ENCODE measurements at places on chromosomes 11 and 22.

- no peak for DNase-seq
Observed at GRCh38 chr22:49692499-49693225, 135.0 kb downstream of the BRD1 start.

GRCh38 chr22:22125579-22126468 lies 118.8 kb upstream of the VPREB1 start:
- DNase-seq, result no peak

DNA sequence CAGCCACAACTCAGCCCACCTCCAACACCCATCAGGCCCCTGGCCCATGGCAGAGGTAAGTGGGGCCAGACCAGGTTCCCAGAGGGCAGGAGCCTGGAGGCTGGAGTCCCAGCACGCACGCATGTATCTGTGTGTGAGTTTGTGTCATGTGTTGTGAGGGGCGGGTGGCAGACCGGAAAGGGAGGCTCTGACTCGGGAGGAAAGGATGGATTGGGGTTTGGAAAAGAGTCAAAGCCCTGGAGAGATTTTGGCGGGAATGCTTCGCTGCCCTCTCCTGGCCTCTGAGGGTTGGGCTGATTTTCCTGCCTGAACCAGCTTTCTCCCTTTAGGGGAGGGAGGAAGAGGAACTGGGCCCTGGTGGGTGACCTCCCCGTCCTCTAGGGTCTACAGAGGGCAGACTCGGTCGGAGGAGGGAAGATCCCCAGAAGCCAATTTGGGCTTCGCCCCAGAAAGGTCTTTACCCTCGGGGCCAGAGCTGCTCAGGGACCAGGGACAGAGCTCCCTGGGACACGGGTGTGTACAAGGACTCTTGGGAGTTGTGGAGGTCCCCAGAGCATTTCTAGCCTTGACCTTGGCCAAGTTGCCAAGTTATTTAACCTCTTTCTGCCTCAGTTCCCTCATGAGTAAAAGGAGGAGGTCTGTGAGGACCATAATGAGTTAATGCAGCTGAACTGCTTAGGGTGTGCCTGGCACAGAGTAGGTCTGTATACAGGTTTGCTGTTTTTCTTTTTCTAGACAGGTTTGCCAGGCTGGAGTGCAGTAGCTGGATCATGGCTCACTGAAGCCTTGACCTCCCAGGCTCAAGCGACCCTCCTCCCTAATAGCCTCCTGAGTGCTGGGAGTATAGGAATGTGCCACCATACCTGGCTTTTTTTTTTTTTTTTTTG lies 6.9 kb downstream of the C11orf68 start:
- DNase-seq, result peak; percentile 95

DNA sequence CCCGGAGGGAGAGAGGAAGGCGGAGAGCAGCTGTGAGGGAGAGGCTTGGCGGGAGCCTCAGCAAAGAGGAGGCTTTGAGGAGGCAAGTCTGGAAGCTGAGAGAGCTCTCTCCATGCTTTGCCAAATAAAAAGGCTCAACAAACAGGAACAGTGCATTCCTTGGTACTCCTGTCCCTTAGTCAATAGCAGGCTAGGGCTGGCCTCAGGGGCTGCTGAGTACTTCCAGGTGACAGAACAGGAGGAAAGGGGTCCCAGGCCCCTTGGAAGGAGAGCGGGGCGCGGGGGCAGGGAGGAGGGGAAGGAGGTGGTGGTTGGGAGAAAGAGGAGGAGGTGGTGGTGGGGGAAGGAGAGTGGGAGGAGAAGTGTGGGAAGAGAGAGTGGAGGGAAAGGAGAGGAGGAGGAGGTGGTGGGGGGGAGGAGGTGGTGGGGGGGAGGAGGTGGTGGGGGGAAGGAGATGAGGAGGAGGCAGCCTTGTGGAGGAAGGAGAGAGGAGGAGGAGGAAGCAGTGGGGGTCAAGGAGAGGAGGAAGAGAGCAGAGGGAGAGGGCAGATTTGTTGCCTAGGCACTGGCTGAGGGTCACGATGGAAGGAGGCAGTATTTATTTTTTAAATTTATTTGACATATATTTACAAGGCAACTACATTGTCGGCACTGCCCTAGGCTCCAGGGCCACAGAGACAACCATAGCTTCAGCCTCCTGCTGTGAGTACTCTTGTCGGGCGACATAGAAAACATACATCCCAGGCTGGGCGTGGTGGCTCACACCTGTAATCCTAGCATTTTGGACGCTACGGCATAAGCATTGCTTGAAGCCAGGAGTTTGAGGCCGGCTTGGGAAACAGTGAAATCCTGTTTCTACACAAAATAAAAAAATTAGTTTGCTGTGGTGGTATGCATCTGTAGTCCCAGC lies 74.2 kb upstream of the ZBED5 start:
- no peak for DNase-seq

Data from GM23248 (cell line).